ENCODE measurements at places on chromosomes 1 and 21.

GRCh38 chr1:81071072-81071858 is 729.5 kb upstream of the ADGRL2 start:
- DNase-seq: no peak

GRCh38 chr1:230833511-230833910 is 34.8 kb downstream of the C1orf198 start:
- DNase-seq: no peak

- no peak for DNase-seq
These were observed 278.0 kb downstream of the RGS7 start for GRCh38 chr1:241079047-241079446.

DNA sequence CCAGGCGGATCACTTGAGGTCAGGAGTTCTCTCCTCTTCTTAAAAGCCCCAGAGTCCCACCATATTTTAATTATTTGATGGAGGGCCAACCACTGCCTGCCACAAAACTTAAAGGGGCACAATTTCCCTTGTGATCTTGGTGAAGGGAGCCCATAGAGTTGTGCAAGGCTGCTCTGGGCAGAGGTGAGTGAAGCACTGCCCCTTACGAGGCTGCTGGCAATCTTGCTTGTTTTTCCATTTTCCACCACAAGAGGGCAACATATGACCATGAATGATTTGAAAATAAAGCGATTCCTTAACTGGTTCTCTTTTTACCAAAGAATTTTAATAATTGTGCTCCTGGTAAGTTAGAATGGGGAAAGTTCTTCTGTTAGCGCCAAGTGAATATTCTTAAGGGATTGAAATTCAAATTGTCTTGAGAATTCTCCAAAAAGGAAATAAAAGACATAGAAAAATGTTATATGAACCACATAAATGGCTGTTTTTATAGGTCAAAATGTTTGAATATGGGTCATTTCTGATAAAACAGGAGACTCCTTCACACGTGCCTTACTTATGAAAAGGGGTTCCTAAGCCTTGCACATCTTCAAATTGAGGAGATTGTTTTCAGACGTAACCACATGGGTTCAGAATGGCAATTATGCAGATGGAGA is 22.7 kb downstream of the PGM1 start:
- DNase-seq: peak; percentile 35

- DNase-seq: no peak
These were observed 43.3 kb upstream of the PRDX6 start for GRCh38 chr1:173433751-173434326.

DNA sequence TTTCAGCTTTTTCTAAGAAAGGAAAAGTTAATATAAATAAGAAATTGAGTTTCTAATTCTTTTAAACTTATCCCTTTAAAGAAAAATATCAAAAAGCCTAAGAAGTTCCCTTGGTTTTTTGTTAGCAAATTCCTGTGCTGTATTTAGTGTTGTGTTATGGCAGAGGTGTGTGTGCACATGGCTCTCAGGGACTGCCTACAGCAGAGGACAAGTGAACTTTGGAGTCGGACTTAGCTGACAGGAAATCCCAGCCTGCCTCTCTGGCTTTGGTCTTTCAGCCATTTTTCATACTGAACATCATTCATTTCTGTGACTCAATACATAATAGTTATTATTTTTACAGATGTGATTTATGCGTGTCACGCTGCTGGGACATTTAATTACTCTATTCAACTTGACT is 149.6 kb downstream of the FMN2 start:
- DNase-seq: no peak

DNA sequence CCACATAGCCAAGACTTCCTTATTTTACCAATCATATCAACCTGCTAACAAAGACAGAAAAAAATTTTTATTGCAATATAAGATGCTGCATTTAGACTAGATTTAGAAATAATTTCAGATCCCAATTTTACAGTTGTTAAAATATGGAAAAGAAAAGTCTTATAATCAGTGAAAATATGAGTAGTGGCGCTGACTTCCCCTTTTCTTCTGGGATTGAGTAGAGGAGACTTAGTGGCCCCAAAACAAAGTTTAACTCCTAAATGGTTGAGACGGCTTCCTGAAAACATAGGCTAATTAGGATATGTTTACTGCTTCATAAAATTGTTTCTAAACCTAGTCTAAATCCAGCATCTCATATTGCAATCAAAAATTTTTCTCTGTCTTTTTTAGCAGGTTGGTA is 68.4 kb downstream of the RAB3GAP2 start:
- DNase-seq: no peak

GRCh38 chr1:200316148-200316803 is 93.6 kb downstream of the ZNF281 start:
- no peak for DNase-seq

DNA sequence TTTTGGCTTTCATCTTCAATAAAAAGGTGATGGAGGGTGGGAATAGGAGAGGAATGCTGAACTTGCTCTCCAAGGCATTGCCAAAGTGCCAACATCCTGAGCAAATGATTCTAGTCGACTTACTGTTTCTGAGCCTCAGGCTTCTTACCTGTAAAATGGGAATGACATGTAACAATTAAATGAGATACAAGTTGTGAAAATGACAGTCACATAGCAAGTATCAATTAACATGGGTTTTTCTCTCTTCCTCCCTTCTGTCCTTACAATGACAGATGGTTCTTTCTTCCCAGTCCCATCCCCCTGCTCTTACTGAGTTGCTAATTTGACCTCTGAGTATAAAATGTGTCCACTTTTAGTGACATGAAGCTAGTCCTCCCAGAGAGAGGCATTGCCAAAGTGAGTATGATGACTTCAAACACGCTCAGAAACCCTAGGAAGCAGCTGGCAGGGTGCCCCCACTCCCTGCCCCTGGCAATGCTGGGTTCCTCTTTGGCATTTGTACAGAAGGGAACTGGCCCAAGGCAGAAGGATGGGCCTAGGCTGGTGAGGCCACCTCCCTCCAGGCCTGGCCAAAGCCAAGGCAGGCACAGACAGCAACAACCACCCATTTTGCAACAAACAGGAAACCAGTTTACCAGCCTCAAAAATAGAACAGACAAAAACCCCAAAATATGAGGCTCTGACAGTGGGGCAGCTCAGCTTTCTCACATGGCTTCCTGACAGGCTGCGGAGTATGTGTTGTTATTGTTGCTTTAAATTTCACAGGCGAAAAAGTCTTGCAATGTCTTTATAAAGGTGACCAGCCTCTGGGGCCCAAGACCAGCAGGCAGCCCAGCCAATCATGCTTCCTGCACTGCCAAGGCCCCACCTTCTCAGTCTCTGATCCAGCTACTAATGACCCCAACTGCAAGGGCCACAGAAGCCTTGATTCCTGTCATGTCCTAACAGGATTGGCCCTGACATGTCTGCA is 115.9 kb downstream of the HIVEP3 start:
- DNase-seq: no peak

- DNase-seq: no peak
These were observed 210.6 kb downstream of the HLX start for GRCh38 chr1:221089803-221090202.

GRCh38 chr1:110677526-110677925 is 2.8 kb upstream of the KCNA3 start:
- DNase-seq: no peak

- DNase-seq: no peak
These were observed 4.2 kb downstream of the ST6GALNAC5 start for GRCh38 chr1:76871355-76871974.

DNA sequence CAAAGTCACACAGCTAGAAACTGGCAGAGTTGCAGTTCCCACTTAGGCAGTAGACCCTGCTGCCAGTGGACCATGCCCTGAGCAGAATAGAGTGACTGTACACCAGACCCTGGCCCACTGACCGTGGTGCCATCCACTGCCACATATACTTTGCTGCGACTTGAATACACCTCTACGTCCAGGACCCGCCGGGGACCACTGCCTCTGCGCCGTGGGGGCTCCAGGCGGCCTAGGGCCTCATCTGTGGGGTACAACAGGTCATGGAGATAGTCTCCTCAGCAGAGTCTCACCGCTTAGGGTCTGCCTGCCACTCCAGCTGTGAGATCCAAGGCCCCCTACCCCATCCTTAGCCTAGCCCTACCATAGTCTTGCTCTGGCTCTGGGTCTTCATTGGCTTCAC is 1.6 kb downstream of the POMGNT1 start:
- DNase-seq: no peak

DNA sequence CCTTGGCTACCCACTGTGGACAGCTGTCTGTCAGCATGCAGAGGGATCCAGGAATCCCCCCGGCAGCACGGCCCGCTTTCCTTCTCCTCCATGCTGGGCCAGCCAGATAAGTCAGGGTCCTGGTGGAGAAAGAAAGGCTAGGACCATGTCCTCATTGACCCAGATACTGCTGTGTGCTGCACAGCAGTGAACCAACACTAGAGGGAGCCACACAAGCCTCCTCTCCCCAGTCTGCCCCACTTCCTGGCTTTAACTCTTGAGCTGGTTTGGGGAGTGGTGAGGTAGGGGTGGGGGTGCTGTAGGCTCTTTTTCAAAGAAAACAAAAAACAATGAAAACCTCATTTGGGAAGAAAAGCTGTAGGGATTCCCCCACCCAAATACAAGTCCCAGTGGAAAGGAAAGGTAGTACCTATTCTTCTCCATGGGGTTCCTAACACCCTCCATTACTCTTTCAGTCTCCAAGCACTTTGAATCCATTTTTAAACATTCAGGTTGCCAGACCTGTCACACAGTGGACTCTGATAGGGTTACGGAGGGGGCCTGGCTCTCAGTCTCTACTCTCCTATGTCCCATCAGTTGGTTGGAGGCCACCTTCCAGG is 84.9 kb upstream of the CD1D start:
- no peak for DNase-seq

GRCh38 chr1:202835548-202836072 is 24.9 kb downstream of the PCAT6 start:
- DNase-seq: no peak

GRCh38 chr1:236468625-236469024 is 55.2 kb upstream of the LGALS8 start:
- DNase-seq: no peak

DNA sequence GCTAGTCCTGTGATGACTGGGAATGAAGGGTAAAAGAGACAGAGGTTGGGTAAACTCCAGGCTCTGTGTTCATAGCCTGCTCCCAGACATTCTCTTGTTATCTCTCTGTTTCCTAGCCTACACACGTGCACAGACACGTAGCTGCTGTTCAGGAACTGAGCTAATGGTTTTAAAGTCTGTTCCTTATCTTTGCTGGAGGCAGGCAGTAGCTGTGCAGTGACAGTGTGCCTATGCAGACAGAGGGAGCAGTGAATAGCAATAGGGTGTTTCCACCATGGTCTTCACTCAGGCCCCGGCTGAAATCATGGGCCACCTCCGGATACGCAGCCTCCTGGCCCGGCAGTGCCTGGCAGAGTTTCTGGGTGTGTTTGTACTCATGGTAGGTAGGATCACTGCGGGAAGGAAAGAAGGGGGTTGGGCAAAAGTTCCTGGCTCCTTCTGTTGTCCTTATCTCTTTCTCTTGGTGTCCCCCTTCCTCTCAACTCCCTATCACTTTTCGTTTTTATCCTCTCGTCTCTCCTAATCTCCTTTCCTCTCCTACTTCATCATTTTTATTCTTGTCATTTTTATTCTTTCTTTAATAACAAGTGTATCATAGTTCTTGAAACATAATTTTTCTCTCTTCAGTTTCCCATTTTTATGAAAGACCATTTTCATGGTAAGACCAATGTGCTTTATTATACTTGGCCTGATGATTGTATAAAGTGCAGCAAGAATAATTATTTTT is at the start of gene AQP10:
AQP10 (plus strand) TSS at position 212 of the 727 bp plus-strand sequence; CDS start at position 275, 63 bp downstream.
- DNase-seq: peak; percentile 73

DNA sequence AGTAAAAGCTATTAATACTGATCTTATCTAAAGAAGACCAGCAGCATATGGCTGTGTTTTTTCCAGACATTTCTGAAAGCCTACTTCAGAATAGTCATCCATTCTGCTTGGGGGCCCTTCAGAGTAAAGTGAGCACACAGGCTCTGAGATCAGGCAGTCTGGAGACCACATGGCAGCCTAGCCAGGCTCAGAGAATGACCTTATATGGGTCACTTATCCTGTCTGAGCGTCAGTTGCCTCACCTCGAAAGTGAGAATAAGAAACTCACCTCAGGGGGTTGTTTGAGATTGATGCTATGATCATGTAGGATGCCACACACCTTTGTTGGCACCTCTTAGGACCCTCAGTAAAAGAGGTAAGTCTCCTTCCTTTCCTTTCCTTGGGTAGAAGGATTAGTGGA is 270.4 kb downstream of the GRIK1 start:
- DNase-seq: no peak

- peak; percentile 68 for DNase-seq
These were observed 112.1 kb downstream of the HLCS start for GRCh38 chr21:36854391-36854790.

DNA sequence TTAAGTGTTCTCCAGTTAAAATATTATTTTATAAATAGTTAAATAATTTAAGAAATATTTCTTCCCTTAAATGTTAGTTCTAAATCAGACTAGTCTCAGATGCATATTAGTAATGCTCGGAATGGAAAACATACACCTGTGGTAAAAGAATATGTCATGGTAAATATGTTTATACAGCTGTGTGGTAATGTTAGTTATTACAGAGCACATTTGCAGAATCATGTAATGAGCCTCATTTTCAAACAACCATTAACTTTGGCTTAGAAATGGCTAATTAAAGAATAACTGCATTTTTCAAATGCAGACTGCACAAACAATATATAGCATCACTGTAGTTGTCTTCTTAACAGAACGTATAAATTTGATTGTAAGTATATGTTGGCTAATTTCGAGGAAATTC is 90.3 kb downstream of the DISP1 start:
- DNase-seq: no peak

- peak; percentile 54 for DNase-seq
These were observed 60.5 kb downstream of the ATP1A1 start for GRCh38 chr1:116433275-116434257.

- no peak for DNase-seq
These were observed 68.3 kb downstream of the DHRS3 start for GRCh38 chr1:12549460-12550349.

- DNase-seq: no peak
These were observed 1.8 kb upstream of the PTTG1IP start for GRCh38 chr21:44875316-44875700.

DNA sequence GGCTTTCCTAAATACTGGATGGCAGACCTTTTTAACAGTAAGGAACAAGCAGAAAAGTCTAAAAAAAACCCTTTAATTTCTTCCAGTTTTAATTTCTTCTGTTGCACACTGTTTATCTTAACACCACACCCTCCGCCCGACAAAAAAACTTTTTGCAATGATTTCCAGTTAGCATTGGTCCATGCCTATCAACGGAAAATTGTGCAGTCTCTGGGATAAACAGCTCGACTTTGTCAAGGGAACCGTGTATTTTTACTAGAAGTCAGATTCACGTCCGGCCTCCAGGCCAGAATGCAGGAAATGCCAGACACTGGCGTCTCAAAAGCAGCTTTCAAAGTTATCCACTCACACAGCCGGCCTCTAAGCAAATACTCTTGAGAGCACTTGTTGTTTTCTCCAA is 378 bp upstream of the NUP210L start:
- DNase-seq: no peak

- DNase-seq: peak; percentile 31
These were observed 28.4 kb upstream of the NFIA start for GRCh38 chr1:61053712-61054600.

DNA sequence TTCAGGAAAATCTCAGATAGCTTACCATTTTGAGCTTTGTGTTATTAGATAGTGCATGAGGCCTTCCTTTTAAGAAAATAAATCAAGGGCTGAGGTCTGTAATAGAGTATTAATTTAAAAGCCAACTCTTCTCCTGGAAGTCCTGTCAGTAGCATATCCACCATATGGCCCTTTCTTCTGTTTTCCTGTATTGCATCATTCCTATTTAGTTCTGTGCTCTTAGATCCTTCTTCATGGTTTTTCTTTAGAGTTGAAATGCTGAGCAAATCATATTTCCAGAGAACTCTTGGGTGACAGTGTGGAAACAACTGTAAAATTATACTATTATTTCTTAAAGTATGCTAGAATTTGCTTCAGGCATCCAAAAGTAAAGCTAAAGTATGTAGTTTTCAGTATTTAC is 91.7 kb downstream of the TTC3 start:
- no peak for DNase-seq
